Chondrocyte (in vitro differentiated cells): ENCODE measurements at places on chromosomes 1 and 21. TPM values are rescaled to one million over a fixed set of nuclear protein-coding genes. Genes with fewer than 3 reads are reported as not detected.

- no peaks in the 10 kb centered on the region for H3K27me3 ChIP-seq
- DNase-seq, result no peak
- H3K4me3 ChIP-seq, result no peak overlapping the region
- H3K27ac ChIP-seq, result peak overlapping the region; percentile 38
- H3K36me3 ChIP-seq, result peaks cover 2% of the 10 kb centered on the region
These were observed 172.9 kb upstream of the HOOK1 start for GRCh38 chr1:59641836-59642235.

DNA sequence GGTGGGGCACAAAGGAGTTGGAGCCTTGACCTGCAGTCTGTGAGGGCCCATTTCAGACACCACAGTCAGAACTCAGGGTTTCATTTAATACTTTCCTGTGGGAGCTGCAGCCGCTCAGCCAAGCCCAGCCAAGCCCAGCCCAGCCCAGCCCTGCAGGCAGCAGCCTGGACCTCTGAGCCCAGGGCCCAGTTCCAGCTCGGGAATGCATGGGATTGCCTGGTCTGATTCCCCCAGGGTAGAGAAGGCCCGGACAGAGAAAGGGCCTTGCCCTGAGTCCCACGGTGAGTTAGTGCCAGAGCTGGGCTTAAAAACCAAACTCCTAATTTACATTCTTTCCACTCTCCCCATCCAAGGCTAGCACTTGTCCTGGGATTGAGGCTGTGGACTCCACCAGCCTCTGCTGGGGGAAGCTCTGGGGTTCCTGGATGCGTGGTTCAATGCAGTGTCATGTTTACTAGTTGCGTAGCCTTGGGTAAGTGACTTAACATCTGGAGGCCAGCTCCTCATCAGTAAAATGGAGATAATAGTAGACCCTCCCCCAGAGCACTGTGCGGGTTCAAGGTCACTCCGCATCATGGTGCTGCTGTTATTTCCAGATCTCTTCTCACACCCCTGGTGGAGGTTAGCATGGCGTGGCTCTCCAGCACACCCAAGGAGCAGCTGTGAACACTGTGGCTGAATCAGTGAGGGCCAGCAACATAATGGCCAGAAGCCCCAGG, 29.2 kb upstream of the PKP1 start:
- no peak overlapping the region for H3K27ac ChIP-seq
- no peaks in the 10 kb centered on the region for H3K27me3 ChIP-seq
- DNase-seq, result no peak
- peaks cover 11% of the 10 kb centered on the region for H3K4me1 ChIP-seq
- H3K4me3 ChIP-seq, result no peak overlapping the region

GRCh38 chr1:183096894-183097293, 73.7 kb downstream of the LAMC1 start:
- no peak overlapping the region for H3K4me3 ChIP-seq
- H3K36me3 ChIP-seq, result peaks cover 2% of the 10 kb centered on the region
- no peaks in the 10 kb centered on the region for H3K27me3 ChIP-seq
- H3K4me1 ChIP-seq, result peaks cover 30% of the 10 kb centered on the region
- DNase-seq, result no peak

GRCh38 chr1:22860883-22861385, 111.7 kb downstream of the LACTBL1 start:
- H3K27me3 ChIP-seq, result no peaks in the 10 kb centered on the region
- H3K4me1 ChIP-seq, result no peaks in the 10 kb centered on the region
- no peak overlapping the region for H3K4me3 ChIP-seq
- H3K27ac ChIP-seq, result no peak overlapping the region

The GUCA2A gene
- not detected in 3 replicates for total RNA-seq

The AMY2A gene
- not detected in 3 replicates for total RNA-seq
